CD4-positive, alpha-beta T cell (primary cell): ENCODE measurements at places on chromosomes 7 and 10.

DNA sequence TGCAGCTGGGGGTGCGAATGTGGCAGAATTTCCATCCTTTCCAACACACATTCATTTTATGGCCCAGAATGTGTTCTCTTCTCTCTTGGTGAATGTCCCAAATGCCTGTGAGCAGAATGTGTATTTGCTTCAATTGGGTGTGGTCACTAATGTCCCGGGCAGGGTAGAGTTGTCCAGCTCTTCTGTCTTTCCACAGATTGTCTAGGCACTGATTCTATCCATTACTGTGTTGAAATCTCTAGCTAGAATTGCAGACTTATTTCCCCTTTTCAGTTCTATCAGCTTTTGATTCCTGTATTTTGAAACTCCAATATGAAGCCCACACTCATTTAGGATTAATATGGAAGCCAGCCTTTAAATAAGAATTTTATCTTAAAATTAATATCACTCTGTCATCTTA is 14.0 kb upstream of the AKR1E2 start:
- H3K27ac ChIP-seq: no peak overlapping the region
- no peaks in the 10 kb centered on the region for H3K27me3 ChIP-seq
- H3K4me3 ChIP-seq: no peak overlapping the region

DNA sequence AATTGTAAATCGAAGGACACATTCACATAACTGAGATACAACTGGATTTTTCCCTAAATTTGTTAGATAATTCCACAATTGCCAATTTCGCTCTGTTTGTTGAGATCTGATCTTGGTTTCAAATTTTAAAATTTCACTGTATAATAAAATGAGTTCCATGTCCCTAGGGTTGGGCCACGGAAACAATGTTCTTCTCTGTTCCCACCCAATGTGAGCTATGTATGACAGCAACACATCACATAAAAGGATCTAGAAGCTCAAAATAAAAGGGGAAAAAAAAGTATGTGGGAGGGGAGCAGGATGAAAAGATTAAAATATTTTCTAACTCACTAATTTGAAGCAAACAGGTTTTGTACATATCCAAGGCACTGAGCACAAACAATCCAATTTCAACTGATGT is 287.8 kb upstream of the MKLN1 start:
- no peak overlapping the region for H3K27ac ChIP-seq
- peaks cover 27% of the 10 kb centered on the region for H3K4me1 ChIP-seq
- no peaks in the 10 kb centered on the region for H3K27me3 ChIP-seq
- H3K4me3 ChIP-seq: no peak overlapping the region
- no peak for DNase-seq

DNA sequence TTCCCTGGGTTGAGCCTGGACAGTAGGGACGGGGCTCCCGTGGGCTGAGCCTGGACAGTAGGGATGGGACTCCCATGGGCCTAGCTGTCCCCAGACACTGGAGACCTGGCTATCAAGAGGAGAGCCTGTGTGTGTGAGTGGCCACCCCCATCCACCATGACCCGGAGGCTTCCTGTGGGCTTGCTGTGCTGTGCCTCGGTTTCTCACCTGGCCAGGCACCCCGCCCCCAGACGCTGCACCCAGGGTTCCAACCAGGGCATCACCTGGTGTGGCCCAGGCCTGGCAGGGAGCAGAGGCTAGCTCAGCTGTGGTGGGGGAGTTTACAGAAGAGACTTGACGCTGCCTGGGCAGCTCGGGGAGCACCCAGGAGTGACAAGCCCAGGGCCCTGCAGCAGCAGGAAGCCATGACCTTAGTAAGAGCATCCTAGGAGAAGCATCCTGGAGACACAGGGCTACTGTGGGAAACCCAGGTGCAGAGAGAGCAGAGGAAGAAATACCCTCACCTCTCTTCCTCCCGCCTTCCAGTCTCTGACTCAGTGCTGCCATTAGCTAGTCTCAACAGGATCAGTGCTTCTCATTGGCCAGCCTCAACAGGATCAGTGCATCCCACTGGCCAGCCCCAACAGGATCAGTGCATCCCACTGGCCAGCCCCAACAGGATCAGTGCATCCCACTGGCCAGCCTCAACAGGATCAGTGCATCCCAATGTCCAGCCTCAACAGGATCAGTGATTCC is 61.0 kb downstream of the PDGFA start:
- no peaks in the 10 kb centered on the region for H3K36me3 ChIP-seq
- H3K4me1 ChIP-seq: no peaks in the 10 kb centered on the region
- no peak overlapping the region for H3K4me3 ChIP-seq
- no peak overlapping the region for H3K27ac ChIP-seq

DNA sequence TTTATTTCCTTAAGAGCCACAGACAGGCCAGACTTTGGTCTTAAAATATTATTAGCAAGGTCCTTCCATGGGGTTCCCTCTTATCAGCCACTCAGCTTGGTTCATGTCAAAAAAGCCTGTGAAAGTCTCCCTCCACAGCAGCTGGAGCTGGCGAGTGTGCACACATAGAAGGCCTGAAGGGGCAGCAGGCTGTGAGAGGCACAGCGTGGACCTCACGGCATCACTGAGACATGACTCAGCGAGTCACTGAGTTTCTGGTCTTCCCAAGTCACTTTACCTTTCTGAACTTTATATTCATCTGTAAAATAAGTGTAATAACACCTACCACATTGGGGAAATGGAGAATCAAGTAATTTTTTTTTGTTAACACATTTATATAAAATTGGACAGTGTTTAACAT is 8.7 kb downstream of the TAF3 start:
- no peaks in the 10 kb centered on the region for H3K4me1 ChIP-seq
- H3K27ac ChIP-seq: no peak overlapping the region
- no peaks in the 10 kb centered on the region for H3K27me3 ChIP-seq
- H3K4me3 ChIP-seq: no peak overlapping the region
- peaks cover 36% of the 10 kb centered on the region for H3K36me3 ChIP-seq
